ENCODE measurements at places on chromosomes 12 and 14.

DNA sequence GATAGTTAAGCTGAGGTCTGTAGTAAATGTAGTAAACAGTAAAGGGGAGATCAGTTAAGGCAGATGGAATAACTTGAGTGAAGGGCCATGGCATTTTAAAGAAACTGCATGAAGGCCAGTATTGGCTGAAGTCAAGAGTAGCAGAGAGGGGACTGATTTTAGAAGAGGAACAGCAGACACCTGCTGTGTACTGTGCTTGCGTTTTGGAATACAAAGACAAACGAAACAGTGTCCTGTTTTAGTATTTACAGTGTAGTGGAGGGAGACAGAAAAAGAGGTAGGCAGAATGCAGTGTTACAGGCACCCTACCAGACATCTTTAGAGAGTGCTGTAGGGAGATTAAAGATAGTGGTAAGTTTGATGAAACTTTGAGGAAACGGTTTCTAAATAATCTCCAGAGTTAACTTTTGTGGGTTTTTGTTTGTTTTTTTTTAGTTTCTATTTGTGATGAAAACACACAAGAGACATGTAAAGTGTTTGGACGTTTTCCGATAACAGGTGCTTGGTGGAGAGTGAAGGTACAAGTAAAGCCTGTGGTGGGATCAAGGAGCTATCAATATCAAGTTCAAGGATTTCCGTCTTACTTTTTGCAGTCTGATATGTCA, 2.1 kb downstream of the HELB start:
- no peak for DNase-seq

GRCh38 chr12:86950444-86950843, 694.3 kb upstream of the MGAT4C start:
- DNase-seq = no peak

- DNase-seq = no peak
Measured at GRCh38 chr12:42936991-42937390, 347.4 kb upstream of the PRICKLE1 start.

DNA sequence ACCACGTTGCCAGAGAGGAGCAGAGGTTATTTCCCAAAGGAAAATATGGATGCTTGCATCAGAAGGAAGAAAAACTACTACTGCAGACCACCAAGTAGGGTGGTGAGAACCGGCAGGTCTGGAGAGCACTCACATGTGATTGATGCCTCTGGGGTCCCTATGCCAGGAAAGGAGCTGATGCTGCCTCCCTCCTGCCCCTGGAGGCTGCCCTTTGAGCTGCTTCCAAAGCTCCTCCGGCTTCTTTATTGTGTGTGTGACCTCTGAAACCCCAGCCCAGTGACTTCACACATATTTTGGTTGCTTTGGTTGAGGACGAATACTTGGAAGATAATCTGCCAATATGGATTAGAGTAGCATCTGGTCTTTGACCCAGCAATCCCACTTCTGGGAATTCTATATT, 133.4 kb downstream of the AACS start:
- no peak for DNase-seq

GRCh38 chr14:83101846-83102245, 1568.2 kb upstream of the SEL1L start:
- no peak for DNase-seq

- DNase-seq = no peak
Measured at GRCh38 chr12:103824845-103825244, 16.2 kb downstream of the NT5DC3 start.

DNA sequence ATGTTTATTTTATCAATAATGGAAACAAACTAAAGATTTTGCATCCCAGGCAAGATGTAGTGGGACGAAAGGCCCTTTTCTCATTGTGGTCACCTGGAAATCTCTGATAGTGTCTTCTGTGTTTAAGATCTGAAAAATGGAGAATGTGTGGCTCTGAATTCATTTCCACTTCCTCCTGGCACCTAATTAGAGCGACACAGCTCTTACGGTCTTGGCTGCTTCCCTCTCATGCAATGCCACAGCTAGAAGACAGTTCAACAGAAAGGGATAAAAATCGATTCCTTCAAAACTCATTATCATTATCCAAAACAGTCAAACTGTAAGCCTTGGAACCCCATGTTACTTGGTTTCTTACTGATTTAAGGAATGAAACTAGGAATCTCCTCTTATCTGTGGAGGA, 9.3 kb downstream of the ST8SIA1 start:
- no peak for DNase-seq
